Kidney capillary endothelial cell (primary cell): ENCODE measurements at places on chromosomes 11 and 22.

DNA sequence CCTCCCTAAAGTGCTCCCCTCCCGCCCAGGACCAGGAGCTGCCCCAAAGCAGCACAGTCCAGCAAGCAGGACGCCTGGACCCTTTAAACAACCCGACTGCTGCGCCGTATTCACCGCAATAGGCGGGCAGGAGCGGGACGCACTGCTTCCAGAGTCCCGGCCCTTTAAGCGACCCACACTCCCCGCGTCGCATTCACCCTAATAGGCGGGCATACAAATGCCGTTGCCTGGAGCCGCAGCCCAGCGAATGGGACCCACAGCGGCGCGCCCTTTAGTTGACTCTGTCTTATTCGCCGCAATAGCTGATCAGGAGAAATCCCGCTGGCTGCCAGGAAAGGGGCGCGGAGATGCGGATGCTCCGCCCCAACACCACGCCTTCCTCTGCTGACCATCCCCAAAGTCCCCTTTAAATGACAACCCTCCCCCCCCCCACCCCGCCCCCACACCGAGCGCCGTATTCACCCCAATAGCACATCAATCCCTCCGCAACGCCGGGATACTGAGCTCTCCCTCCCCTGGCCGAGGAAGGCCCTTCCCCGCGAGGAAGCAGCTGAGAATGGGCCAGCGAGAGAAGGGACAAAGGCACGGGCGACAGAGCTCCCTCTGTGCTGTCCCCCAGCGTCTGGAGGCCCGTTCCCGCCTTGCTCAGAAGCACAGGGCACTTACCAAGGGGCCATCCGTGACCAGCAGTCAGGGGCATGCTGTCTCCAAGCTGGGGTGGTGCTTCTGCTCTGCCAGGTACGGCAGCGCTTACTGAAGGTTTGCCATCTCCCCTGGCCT is 4.7 kb downstream of the OSBPL5 start:
- DNase-seq = peak; percentile 70

DNA sequence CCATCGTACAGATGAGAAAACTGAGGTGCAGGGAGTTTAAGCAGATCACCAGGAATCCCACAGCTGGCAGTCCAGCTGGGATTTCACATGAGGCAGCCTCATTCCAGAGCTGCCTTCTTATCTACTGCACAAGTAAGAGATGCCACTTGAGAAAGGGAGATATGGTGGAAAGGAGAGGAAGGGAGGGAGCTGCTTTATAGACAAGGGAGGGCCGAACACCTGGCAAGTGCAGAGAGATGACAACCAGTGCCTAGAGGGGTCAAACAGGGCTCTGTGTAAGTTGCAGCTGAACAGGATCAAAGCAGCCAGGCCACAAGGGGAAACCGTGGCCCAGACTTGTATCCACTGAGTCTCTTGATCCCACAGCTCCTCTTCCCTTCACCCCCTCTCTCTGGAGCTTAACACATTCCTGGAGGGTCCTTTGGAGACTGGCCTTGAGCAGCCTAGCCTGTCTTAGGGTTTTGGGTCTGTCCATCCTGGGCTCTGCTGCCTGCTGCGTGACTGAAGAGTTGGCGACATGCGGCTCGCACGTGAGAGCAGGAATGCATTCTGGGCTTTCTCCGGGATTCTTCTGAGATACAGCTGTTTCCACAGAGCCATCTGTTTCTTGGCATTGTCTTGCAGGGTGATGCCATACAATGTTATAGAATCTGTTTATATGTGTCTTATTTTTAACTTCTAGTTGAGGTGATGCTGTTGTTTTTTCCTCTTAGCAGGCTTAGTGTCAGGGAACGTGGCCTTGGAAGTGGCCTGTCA is 268.5 kb upstream of the SYN3 start:
- DNase-seq = no peak

DNA sequence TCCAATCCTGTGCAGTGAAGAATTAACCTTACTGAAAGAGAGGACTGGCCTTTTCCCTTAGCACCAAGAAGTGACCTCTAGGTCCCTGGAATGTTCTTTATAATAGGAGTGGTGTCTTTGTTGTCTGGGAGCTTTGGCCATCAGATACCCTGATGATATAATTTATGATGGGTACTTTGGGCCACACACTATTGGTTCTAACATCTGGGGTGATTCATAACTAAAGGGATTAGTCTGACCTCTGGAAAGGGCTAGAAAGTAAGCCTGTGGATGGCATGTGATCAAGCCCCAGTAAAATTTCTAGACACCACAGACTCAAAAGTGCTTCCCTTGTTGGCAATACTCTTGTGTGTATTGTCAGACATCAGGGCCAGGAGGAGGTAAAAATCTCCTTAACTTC is 891.2 kb downstream of the KCNA4 start:
- DNase-seq = no peak

GRCh38 chr11:17986007-17986710 is 26.7 kb downstream of the SERGEF start:
- no peak for DNase-seq

- DNase-seq = no peak
Observed at GRCh38 chr11:102157219-102157618, 47.0 kb downstream of the YAP1 start.

DNA sequence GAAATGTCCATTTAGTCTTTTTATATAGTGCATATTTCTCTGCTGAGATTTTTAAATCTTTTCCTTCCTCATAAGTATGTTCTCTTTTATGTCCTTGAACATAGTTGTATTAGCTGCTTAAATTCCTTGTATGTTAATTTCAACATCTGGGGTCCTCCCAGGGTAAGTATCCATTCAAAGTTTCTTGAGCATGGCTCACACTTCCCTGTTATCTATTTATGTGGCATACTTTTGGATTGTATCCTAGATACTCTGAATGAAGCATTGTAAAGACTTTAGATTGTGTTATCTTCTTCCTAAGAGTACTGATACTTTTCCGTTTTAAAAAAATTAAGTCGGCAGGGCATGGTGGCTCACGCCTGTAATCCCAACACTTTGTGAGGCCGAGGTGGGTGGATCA is 28.4 kb upstream of the PITPNB start:
- DNase-seq = no peak
